Parietal lobe (tissue), 2 donors: ENCODE measurements at places on chromosomes 1 and 21. TPM values are rescaled to one million over a fixed set of nuclear protein-coding genes. Genes with fewer than 3 reads are reported as not detected.

The ESRRG gene
- total RNA-seq = 8.1 TPM

The HMCN1 gene
- 3.4 TPM for total RNA-seq

The RCAN3 gene
- 12.8 TPM for total RNA-seq

The F5 gene
- not detected for total RNA-seq

The CR1L gene
- not detected for total RNA-seq

The GJA8 gene
- not detected for total RNA-seq

The MMP23B gene
- 0.63 TPM for total RNA-seq

The SPRR1B gene
- total RNA-seq = not detected

The CAPN2 gene
- 46.6 TPM for total RNA-seq

The C4BPA gene
- not detected for total RNA-seq

The RNF186 gene
- total RNA-seq = not detected

The TATDN3 gene
- total RNA-seq = 27.9 TPM

The SLC22A15 gene
- 13.1 TPM for total RNA-seq

The PPM1J gene
- total RNA-seq = 3.4 TPM

The PCBP3 gene
- 8.1 TPM for total RNA-seq
